ENCODE measurements at places on chromosomes 16 and 17.

GRCh38 chr16:79328402-79329165 lies 272.0 kb downstream of the MAF start:
- peak; percentile 11 for DNase-seq

GRCh38 chr16:76157629-76158028 lies 119.6 kb upstream of the CNTNAP4 start:
- peak; percentile 7 for DNase-seq

DNA sequence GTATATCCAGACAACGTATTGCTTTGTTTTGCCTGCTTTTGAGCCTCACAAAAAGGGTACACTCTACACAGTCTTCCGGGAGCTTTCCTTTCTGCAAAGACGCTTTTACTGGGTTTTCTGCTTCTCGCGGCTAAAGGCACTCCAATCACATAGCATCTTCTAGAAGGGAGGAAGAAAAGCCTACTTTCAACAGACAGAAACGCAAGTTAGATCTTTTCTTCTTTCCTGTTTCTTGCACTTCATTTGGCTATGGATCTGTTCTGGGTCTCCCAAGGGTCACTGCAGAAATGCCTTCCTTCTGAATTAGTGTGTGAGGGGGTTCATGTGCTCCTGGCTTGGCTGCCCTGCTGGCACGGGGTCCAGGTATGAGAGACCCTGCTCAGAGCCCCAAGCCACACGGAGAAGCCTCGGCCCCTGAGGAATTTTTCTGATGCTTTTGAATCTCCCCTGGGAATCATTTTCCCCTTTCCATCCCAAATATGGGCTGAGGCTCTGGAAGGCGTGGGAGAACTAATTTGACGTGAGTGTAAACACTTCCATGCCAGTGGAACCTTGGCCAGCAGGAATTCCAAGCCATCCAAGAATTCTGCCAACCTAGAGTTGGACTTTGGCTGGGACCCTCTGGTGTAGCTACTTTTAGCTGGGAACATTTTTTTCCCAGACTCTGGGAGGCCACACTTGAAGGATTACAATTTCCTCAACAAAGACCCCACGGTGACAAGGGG lies 49.6 kb upstream of the NKD1 start:
- no peak for DNase-seq

DNA sequence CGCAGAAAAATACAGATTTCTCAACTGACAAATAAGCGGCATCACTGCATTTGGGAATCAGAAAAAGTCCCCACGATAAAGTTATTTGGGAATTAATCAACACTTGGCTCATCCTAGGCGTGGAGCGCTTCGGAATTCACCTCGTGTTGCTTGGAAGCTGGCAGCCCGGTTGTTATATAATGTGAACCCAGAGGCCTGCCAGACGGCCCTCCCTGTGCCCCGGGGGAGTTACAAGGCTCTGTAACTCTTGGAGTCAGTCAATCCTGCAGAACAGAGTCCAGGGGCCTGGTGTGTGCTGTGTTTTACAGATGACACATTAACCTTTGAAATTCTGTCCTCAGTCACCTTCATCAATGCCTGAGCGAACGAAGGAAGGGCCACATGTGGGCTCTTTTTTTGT lies 111.1 kb downstream of the PITPNC1 start:
- DNase-seq, result no peak

DNA sequence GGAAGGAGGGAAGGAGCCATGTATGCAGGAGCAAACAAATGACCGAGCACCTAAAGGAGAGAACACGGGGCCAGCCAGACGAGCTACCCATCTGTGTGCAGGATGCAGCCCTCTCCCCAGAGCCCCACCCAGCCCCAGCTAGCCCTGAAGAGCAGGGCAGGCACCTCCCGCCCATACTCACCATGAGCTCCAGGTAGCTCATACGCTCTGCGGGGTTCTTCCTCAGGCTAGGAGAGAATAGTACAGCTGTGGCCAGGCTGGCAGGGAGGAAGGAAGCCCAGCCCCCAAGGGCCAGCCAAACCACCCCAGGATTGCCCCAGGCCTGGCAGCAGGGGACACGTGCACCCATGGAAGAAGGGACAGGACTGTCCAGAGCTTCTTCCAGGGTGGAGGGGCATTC lies 81.9 kb downstream of the KCNJ18 start:
- no peak for DNase-seq

- no peak for DNase-seq
These were observed 20.0 kb upstream of the RASD1 start for GRCh38 chr17:17515934-17516930.

DNA sequence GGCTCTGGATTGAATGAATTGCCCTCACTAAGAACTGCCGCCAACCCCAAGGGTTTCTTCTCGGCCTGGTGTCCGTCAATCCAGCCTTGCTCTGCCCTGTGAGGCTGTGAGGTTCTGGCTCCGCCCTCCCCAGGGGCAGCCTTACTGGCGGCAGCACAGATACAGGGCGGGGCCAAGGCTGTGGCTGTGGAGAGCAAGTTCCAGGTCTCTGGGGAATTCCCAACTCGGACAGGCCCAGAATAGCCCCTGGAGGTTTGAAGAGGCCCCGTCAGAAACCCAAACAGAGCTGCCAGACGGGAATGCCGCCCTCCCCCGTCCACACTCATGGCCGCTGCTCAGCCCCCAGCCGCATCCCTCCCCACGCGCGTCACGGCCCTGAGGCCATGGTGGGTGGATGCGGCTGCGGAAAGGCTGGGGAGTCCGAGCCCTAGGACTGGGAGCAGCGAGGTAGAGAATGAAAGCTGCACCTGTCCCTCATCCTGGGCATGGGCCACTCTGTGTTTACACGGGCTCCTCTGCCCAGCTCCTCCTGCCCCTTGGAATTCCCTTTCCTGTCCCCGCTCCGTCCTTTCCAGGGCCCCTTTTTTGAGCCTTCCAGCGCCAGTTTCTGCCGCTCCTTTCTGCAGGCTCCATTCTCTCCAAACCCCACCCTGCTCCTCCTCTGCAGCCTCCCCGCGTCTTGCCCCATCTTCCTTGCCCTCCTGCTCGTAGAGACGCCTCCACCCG lies 660 bp upstream of the PRRT2 start:
- peak; percentile 96 for DNase-seq

DNA sequence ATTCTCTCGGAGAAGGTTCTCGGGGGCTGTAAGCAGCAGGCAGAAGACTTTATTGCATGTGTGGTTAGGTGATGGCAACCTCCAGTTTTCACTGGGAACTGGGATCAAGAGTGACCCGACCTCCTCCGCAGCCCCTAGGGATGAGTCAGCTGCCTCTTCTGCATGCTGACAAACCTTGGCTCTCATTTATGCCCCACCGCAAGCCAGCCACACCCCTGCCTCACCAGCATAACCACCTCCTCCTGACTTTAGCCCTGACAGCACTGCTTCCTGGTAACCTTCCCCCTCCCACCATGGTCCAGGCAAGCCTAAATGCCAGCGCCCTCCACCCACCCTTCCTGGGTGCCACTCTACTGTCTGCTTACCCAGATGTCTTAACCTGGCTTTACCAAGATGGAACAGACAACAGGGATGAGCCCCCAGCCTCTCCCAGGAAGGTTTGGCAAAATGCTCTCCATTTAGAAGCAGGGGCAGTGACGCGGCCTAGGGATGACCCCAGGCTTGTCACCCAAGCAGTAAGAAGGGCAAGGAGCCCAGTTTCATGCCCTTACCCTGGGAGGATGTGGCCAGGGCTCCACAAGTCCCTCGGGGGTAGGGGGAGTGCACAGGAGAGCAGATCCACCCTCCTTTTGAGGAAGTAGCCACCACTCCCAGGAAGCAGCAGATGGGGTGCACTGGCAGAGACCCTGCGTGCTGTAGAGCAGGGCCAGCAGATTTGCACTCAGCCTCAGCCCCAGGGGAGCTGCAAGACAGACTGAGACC lies 73.5 kb downstream of the GOSR1 start:
- peak; percentile 38 for DNase-seq

DNA sequence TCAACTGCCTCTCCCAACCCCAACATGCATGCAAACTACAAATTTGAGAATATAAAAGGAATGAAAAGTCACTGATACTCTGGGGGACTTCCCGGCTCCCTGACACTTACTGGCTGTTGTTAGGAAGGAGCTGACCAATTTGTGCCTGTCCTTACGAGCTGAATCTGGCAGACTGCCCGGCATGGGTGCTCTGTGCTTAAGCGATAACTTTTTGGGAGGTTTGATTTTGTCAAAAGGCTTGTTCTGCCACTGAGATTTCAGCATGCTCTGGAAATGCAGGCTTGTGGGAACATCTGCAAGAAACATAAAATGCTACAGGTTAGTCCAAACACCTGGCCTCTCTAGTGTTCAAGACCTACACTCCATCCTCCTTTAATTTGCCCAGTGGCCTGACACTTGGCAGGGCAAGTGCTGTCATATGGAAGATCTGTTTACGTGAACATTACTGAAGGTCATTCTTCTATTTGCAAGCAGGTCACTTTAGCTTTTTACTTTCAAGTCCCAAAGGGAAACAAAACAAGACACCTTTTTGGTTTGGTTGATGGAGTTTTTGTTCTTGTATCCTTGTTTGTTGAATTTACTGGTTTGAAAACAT lies 40.6 kb downstream of the STH start:
- DNase-seq, result no peak
